Osteoblast (primary cell): ENCODE measurements at places on chromosomes 12 and 14. TPM values are rescaled to one million over a fixed set of nuclear protein-coding genes. Genes with fewer than 3 reads are reported as not detected.

The FBXL14 gene
- total RNA-seq: 9.8 and 10.3 TPM in 2 replicates

The NELL2 gene
- total RNA-seq: not detected in 2 replicates

The NFATC4 gene
- 101 and 107 TPM in 2 replicates for total RNA-seq

The BAZ1A gene
- total RNA-seq: 23.9 and 25.9 TPM in 2 replicates

The LRP1-AS gene
- total RNA-seq: not detected in 2 replicates
